Activated CD4-positive, CD25-positive, alpha-beta regulatory T cell treated with anti-CD3 and anti-CD28 coated beads, Interleukin-2, amount 50 U/mL, for 16 hours (primary cell): ENCODE measurements at places on chromosomes 1 and 21.

GRCh38 chr1:150649441-150650075 is 20.1 kb upstream of the ENSA start:
- DNase-seq = no peak

DNA sequence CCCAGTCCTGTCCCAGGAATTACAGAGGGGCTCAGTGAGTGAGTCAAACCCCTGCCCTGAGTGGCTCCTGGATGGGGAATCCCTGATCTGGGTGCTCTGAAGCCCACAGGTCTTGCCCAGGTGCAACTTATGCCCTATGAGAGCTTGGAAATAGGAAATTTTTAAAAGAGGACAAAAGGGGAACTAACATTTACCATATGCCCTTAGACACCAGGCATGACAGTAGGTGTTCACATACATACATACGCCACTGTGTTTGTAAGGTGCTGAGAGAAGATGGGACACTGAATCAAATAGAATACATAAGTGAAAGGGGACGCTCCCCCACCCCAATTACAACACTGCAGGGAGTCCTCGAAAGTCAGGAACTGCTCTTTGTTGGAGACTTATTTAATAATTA is 1.4 kb downstream of the CFAP45 start:
- no peak for DNase-seq

DNA sequence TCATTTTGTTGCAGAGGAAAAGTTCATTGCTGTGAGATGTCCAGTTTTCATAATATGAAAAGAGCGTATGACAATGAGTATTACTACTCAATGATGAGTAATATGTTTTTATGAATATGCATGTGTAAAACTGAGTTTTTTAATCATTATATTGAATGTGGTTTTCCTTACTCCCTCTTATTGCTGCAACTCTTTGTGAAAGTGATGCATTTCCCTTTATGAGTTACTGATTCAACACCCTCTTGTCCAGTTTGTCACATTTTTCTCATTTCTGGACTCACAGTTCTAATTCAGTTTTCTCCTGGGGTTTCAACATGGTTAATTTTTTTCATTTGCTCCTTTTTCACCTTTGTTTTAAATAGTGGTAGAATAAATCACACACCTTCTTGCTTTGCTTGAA is 35.2 kb upstream of the KCNJ15 start:
- DNase-seq = no peak

- DNase-seq = no peak
Measured at GRCh38 chr21:25079053-25079452, 528.2 kb downstream of the MRPL39 start.

GRCh38 chr1:5901150-5901549 is 91.1 kb downstream of the NPHP4 start:
- DNase-seq = no peak
